A549 treated with CORT108297 at 1 μM for 4 hours (cell line): ENCODE measurements at places on chromosomes 2 and 18. TPM values are rescaled to one million over a fixed set of nuclear protein-coding genes. Genes with fewer than 3 reads are reported as not detected.

Gene MIB1
- 5.6 to 10.9 TPM (median 8.8 TPM) in 5 replicates for total RNA-seq

Gene HNRNPLL
- 20.3 to 29.4 TPM (median 24.6 TPM) in 5 replicates for total RNA-seq

Gene KCNG3
- 0.55 to 0.95 TPM (median 0.77 TPM) in 5 replicates for total RNA-seq

Gene CCDC74A
- total RNA-seq, result 12.7 to 19.2 TPM (median 15.0 TPM) in 5 replicates

Gene TRIM43
- total RNA-seq, result 0.07 TPM in 1 of 5 replicates, not detected in the others

Gene DLX2
- 0.40 to 1.1 TPM (median 0.60 TPM) in 5 replicates for total RNA-seq

Gene MAP3K19
- not detected in 5 replicates for total RNA-seq

Gene SOWAHC
- 12.6 to 15.6 TPM (median 14.1 TPM) in 5 replicates for total RNA-seq

Gene DSEL
- 0.27 to 0.40 TPM (median 0.34 TPM) in 5 replicates for total RNA-seq

Gene GLI2
- 17.1 to 28.0 TPM (median 24.1 TPM) in 5 replicates for total RNA-seq

Gene GREB1
- 2.5 to 3.0 TPM (median 2.8 TPM) in 5 replicates for total RNA-seq

Gene SLC9A4
- total RNA-seq, result not detected in 5 replicates

Gene CXCR4
- total RNA-seq, result 0.28 to 0.75 TPM (median 0.51 TPM) in 5 replicates

Gene ANKRD30B
- total RNA-seq, result 0.02 to 0.03 TPM (median 0.02 TPM) in 3 of 5 replicates, not detected in the others

Gene UGT1A3
- 0.07 to 0.17 TPM (median 0.13 TPM) in 3 of 5 replicates, not detected in the others for total RNA-seq

Gene CEP192
- total RNA-seq, result 6.9 to 9.2 TPM (median 8.6 TPM) in 5 replicates

Gene GRB14
- total RNA-seq, result 5.0 to 6.5 TPM (median 5.7 TPM) in 5 replicates

Gene MEIS1
- 1.5 to 1.9 TPM (median 1.8 TPM) in 5 replicates for total RNA-seq

Gene FRZB
- total RNA-seq, result 0.03 to 0.15 TPM (median 0.06 TPM) in 4 of 5 replicates, not detected in the other

Gene RIT2
- not detected in 5 replicates for total RNA-seq

Gene FEZ2
- total RNA-seq, result 43.7 to 55.7 TPM (median 45.0 TPM) in 5 replicates

Gene NGEF
- 15.2 to 21.6 TPM (median 17.6 TPM) in 5 replicates for total RNA-seq

Gene GALM
- total RNA-seq, result 16.4 to 22.2 TPM (median 16.8 TPM) in 5 replicates

Gene CROCC2
- not detected in 5 replicates for total RNA-seq

Gene KIF1A
- 0.64 to 1.0 TPM (median 0.81 TPM) in 5 replicates for total RNA-seq

Gene SKOR2
- not detected in 5 replicates for total RNA-seq

Gene ATP9B
- total RNA-seq, result 15.3 to 19.9 TPM (median 17.2 TPM) in 5 replicates

Gene PROM2
- 0.06 to 0.23 TPM in 2 of 5 replicates, not detected in the others for total RNA-seq

Gene ACKR3
- total RNA-seq, result 20.2 to 28.9 TPM (median 24.0 TPM) in 5 replicates

Gene CYB5A
- total RNA-seq, result 118 to 134 TPM (median 124 TPM) in 5 replicates

Gene THSD7B
- total RNA-seq, result not detected in 5 replicates

Gene ITGB6
- 0.89 to 1.5 TPM (median 1.1 TPM) in 5 replicates for total RNA-seq

Gene DYNAP
- total RNA-seq, result not detected in 5 replicates

Gene PER2
- 3.1 to 6.1 TPM (median 4.6 TPM) in 5 replicates for total RNA-seq

Gene ICA1L
- total RNA-seq, result 1.4 to 2.0 TPM (median 2.0 TPM) in 5 replicates

Gene CNOT9
- total RNA-seq, result 44.4 to 50.5 TPM (median 45.4 TPM) in 5 replicates

Gene CRYGD
- not detected in 5 replicates for total RNA-seq

Gene MEP1B
- 0.06 to 0.14 TPM (median 0.07 TPM) in 3 of 5 replicates, not detected in the others for total RNA-seq

Gene TMEM198
- 0.45 to 1.4 TPM (median 1.1 TPM) in 5 replicates for total RNA-seq

Gene LYPD6B
- total RNA-seq, result 0.12 TPM in 1 of 5 replicates, not detected in the others

Gene NTSR2
- total RNA-seq, result 0.07 to 0.13 TPM in 2 of 5 replicates, not detected in the others

Gene MTLN
- total RNA-seq, result 117 to 139 TPM (median 135 TPM) in 5 replicates

Gene CD207
- 0.07 TPM in 1 of 5 replicates, not detected in the others for total RNA-seq

Gene HOXD11
- total RNA-seq, result 6.2 to 9.1 TPM (median 7.8 TPM) in 5 replicates

Gene MARCO
- total RNA-seq, result 0.05 to 0.09 TPM (median 0.09 TPM) in 4 of 5 replicates, not detected in the other

Gene RAB17
- 0.13 to 0.28 TPM (median 0.18 TPM) in 4 of 5 replicates, not detected in the other for total RNA-seq

Gene PSTPIP2
- total RNA-seq, result 0.22 to 0.44 TPM (median 0.27 TPM) in 5 replicates

Gene RBFA
- 27.2 to 31.3 TPM (median 29.6 TPM) in 5 replicates for total RNA-seq

Gene UNC80
- total RNA-seq, result not detected in 5 replicates
